ENCODE measurements at places on chromosomes 7 and 10.

DNA sequence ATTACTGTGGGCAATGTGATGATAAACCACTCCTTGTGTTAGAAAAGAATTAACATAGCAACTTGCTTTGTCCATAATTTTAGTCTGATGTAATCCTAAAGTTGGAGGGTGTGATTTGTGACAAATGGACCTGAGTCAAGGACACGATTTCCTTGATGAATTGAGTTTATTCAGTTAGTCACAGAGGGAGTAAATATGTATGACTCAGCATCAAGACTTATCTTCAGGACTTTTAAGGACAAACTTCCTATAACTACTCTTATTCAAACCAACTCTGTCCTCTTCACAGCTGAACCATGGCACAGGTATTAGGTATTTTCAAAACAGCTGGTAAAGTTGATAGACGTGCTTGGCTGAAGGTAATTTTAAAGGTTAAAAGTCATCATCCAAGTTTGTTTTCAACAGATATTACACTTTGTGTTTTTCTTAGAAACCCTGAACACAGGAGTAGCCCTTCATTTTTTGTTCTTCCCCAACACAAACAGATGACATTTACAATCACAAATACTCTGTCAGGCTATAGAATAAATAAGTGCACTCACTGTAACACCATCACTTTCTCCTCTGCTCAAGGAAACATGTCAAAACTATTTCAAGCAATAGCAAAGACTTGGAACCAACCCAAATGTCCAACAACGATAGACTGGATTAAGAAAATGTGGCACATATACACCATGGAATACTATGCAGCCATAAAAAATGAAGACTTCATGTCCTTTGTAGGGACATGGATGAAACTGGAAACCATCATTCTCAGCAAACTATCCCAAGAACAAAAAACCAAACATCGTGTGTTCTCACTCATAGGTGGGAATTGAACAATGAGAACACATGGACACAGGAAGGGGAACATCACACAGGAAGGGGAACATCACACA lies 54.5 kb downstream of the COA1 start:
- no peak for DNase-seq

GRCh38 chr7:24921362-24921679 lies 58.7 kb downstream of the OSBPL3 start:
- no peak for DNase-seq

DNA sequence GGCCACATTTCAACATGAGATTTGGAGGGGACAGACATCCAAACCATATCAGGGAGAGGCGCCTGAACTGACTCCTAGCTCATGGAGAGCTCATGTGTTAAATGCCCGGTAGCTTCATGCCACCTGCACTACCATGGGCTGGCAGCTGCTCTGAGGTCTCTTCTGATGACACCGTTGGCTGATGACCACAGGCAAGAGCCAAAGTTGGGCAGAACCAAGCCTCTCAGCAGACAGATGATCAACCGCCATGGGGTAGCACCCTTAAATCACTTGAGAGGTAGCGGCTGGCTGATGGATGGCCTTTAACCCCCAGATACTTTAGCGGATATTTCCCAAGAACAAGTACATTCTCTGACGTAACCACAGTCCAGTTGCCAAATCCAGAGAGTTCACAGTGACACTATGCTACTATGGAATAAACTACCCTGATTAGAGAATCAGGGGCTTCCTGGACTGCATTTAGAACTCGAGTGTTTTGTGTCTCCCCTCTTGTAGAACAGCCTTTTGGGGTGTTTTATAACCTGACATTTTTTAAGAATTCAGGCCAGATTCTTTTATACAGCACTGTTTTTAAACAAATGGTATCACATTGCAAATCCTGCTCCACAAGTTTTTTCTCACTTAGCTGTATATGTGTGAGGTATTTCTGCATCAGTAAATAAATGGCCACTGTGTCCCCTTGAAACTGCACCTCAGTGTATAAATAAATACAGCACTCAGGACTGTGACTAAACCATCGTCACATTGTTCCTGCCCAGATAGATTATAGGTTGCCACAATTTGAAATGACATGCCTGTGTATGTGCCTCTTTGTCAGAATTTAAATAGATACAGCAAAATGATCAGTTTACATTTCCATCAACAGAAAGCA lies 30.8 kb upstream of the DRGX start:
- DNase-seq: no peak

GRCh38 chr7:44477063-44477830 lies 13.2 kb downstream of the NUDCD3 start:
- DNase-seq: no peak

- no peak for DNase-seq
Observed at GRCh38 chr7:2662273-2663120, 25.5 kb upstream of the AMZ1 start.

DNA sequence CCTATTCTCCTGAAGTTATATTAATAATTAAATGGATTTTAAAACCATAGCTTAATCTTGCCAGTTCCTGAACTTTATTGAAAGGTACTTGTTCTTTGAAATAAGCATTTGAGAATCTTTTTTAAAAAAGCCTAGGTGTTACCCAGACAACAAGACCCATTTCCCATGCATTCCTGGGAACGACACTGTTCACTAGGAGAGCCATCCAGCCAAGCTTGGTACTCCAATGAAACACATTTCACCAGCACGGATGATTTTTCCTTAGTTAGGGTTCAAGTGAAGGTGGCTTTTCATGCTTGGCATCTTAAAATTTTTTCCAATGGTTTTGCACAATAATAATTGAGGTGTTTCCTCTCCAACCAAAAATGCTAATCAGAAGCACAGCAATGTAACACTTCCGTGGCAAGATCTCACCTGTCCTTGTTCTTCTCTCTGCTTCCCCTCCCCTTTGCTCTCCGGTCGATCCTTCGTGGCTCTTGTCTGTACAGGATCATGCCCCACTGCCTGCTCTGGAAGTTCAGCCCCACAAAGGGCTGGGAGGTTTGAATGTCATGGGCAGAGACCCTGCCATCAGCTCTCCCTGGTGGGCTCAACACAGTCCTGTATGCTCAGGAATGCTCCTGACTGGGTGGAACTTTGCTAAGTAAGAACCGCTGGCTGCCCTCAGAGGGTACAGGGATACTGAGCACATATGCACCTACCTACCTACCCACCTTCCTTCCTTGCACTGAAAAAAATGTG lies 69.7 kb upstream of the AQP1 start:
- no peak for DNase-seq

DNA sequence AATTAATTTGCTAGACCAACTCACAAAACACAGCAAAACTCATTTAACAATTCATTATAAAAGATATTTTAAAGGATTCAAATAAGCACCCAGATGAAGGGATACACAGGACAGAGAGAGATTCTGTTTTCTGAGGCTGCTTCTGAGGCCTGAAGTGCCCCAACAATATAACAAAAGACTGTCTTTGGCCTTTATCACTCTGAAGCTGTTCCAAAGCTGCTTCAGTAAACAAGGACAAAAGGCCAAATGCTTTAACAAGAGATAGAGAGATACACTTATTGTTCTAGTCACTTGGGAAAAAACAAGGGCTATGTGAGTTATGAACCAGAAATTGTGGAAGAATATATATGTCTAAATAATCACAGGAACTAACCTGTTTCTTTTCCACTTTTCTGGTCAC lies 223.7 kb downstream of the CXCL12 start:
- no peak for DNase-seq

GRCh38 chr10:132394201-132394811 lies 2.7 kb upstream of the PWWP2B start:
- DNase-seq: no peak

DNA sequence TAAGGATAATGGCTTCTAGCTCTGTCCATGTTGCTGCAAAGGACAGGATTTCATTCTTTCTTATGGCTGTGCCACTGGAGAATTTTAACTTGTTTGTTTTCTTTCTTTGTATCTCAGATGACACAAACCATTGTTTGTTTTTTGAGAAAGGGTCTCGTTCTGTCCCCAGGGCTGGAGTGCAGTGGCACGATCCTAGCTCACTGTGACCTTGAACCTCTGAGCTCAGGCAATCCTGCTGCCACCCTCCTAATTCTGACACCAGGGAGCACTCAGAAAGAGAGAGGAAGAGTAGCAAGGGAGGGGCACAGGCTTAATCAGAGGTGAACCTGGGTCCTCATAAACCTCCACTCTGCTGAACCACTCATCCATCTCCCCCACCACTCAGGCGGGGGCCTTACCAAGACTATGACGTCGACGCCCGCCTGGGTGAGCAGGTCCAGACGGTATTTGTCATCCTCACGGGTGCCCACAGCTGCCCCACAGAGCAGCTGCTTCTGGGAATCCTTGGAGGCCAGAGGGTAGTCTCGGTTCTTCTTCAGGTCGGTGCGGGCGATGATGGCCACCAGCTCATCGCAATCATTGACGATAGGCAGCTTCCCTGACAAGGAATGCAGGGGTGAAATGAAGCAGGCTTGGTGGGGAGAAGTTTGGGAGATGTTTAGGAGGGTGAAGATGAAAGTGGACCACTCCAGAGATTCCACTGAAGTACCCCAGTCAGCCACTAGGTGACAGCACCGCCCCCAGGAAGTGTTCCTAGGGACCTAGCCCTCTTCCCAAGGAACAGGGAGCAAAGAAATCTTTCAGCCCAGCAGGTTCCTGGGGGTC lies 11.6 kb downstream of the IMPDH1 start:
- DNase-seq: no peak

DNA sequence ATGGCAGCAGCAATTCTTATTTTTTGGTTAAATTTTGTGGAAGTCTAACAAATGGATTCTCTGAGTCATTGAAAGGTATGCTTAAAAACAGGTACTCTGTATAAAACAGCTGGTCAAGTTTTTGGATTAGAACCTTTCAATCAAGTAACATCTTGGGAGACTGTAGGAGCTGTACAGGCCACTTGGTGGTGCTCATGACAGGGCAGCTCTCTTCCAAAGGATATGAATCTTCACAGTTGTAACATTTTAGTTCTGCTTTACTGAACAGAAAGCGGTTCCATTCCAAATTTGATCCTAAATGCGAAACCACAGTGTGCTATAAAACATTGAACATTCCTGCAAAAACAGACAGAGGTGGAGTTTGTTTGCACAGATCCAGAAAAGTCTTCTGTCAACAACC lies 44.5 kb upstream of the AGR3 start:
- no peak for DNase-seq

GRCh38 chr10:77680065-77680464 lies 42.5 kb upstream of the KCNMA1 start:
- DNase-seq: no peak

- DNase-seq: no peak
Observed at GRCh38 chr7:79988653-79989052, 146.0 kb upstream of the GNAI1 start.

- no peak for DNase-seq
Observed at GRCh38 chr10:865924-866576, 65.5 kb downstream of the LARP4B start.

DNA sequence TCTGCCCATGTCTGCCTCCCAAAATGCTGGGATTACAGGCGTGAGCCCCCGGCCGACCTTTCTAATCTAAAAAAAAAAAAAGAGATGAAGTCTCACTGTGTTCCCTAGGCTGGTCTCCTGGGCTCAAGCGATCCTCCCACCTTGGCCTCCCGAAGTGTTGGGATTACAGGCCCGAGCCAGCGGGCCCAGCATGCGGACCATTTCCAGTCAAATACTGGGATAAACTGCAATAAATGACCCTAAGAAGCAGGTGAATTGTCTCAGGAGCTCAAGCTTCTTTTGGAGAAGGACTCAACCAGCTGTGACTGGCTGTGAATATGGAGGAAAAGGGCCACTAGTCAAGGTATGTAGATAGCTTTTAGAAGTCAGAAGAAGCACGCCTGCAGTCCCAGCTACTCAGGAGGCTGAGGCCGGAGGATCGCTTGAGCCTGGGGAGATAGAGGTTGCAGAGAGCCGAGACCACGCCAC lies 550 bp upstream of the CREM start:
- DNase-seq: no peak

GRCh38 chr10:101887775-101888174 lies 44.2 kb upstream of the KCNIP2 start:
- DNase-seq: no peak

DNA sequence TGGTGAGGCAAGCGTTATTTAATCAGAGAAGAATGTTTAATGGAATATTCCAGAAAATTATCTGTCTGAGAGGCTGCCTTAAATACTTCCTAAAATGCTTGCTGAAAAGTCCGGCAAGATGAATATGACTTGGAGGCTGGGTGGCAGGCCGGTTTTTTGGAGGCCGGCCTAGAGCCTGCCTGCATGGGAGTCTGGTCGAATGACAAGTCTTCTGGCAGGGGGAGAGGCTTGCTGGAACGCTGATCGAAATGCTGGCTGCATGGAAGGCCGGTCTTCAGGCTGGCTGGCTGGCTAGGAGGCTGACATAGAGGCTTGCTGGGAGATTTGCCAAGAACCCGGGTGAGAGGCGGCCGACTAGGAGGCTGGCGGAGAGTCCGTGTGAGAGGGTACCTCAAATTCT lies 135.7 kb downstream of the OR13A1 start:
- DNase-seq: no peak

- no peak for DNase-seq
Observed at GRCh38 chr7:17030559-17030958, 148.8 kb upstream of the AGR3 start.

DNA sequence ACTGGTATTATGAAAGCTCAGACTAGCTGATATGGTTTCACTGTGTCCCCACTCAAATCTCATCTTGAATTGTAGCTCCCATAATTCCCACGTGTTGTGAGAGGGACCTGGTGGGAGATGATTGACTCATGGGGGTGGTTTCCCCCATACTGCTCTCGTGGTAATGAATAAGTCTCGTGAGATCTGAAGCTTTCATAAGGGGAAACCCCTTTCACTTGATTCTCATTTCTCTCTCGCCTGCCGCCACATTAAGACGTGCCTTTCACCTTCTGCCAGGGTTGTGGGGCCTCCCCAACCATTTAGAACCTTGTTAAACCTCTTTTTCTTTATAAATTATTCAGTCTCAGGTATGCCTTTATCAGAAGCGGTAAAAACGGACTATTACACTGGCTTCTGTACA lies 40.3 kb downstream of the COL13A1 start:
- DNase-seq: no peak

DNA sequence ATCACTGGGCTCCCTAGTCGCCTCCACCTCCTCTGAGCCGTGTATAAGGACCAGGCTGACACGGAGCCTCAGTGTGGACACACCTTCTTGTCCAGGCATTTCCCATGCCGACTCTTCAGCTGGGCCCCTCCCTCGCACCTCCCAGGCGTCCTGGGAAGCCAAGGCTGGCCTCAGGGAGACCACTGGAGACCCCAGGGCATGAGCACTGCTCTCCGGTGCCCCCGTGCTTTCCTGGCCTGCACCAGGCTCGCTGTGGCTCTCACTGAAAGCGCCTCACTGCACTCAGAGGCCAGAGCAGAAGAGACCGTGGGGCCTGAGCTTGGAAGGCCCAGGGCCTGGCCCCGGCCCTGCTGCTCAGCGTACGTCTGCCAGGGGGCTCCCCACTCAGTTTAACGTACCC lies 31.4 kb downstream of the LRRC27 start:
- no peak for DNase-seq

DNA sequence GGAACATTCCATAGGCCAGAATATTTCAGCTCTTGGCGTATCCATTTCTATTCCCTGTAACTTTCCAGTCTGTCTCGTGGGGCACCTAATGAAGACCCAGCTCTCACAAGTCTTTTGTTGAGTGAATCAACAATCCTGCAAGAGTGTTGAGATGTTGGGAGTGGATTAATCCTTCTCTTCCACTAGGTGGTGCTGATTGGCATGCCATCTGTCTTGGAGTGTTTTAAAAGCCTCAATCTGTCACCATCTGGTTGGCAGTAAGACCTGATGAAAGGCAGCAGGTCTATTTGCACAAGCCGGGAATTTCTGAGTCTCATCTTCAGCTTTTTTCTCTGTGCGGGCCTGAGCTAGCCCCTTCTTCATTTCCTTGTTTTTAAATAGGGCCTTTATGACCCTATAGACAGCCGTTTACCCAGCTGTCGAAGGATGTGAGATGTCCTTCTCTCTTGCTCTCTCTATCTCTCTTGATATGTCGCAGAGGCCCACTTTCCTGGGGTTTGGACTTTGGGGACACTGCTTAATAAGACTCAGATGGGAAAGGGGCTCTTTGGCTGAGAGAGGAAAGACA lies 180.5 kb downstream of the ZNF365 start:
- DNase-seq: peak; percentile 74

Data from DMS 273 treated with DMSO at 0.1 percent for 48 hours (cell line).